ENCODE measurements at places on chromosomes 11 and 22.

DNA sequence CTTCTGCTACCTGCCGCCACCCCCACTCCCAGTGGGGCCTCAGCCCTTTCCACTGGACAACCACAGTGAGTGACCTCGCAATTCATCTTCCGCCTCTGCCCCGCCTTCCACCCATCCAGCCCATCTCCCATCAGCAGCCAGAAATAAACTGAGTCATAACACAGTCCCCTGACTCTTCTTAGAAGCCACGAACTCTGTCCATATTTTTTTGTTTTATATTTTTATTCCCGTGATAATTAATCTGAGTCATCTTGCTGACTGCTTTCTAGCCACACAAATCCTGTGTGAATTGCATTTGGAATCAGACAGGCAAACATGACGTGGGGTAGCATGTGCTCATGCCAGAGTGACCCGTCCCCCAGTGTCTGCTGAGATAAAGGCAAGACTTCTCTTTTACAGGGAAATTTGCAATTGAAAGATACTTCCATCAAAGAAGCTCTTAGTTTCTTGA lies 7.0 kb downstream of the FADD start:
- DNase-seq = no peak

GRCh38 chr11:102109896-102110760 lies at the start of gene YAP1:
YAP1 (plus strand) TSS chr11:102110447; CDS start chr11:102110849, 402 bp downstream.
- no peak for DNase-seq

DNA sequence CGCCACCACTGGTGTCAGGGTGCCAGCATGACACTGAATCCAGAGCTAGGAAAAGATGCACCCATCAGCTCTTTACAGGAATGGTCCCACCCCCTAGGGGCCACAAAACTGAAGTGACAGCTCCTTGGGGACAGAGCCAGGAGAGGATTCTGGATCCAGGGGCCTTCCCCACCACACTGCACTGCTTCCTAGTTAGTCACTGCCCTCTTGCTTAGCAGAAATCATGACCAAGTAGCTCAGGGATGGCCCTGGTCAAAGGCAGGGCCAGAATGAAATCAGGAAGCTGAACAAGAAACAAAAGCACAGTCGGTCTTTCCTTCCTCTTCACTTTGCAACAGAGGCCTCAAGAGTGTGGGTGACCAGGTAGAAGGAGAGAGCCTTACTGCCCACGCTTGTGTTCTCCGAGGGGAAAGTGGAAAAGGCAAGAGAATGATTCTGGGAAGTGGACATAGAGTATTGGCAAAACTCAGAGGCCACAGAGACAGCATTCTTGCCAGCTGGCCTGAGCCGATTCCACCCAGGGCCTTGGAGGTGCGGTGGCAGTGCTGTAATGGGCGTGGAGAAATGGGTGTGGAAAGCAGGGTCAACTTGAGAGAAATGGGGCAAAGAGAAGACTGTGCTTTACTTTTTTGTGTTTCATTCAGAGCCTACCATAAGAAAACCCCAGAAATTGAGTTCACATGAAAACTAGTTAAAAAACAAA lies 39.8 kb downstream of the KCNJ1 start:
- no peak for DNase-seq

GRCh38 chr11:62611705-62612365 lies 740 bp downstream of the EML3 start:
- DNase-seq = no peak

- DNase-seq = no peak
These were observed 2.0 kb upstream of the ZNF195 start for GRCh38 chr11:3380706-3381545.

- no peak for DNase-seq
These were observed 68.8 kb upstream of the SCUBE2 start for GRCh38 chr11:9160166-9160565.

GRCh38 chr11:75229466-75229865 lies 11.1 kb upstream of the TPBGL start:
- no peak for DNase-seq

DNA sequence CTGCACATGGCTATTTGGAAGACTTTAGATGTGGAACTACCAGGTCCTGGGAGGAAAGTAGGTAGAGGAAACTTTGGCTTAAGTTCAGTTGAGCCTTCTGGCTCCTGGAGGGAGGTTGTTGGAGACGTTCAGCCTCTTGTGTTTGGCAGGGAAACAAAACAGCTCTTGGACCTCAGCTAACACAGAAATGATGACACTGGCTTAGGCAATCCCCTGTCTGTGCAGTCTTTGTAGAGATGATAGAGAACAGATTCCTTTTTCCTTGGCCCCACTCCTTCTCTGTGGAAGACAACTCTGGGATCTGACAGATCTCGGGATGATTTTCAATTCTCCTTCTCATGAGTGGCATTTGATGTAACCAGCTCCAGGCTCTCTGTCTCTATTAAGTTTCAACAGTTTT lies 428.5 kb downstream of the TMEM135 start:
- DNase-seq = no peak

DNA sequence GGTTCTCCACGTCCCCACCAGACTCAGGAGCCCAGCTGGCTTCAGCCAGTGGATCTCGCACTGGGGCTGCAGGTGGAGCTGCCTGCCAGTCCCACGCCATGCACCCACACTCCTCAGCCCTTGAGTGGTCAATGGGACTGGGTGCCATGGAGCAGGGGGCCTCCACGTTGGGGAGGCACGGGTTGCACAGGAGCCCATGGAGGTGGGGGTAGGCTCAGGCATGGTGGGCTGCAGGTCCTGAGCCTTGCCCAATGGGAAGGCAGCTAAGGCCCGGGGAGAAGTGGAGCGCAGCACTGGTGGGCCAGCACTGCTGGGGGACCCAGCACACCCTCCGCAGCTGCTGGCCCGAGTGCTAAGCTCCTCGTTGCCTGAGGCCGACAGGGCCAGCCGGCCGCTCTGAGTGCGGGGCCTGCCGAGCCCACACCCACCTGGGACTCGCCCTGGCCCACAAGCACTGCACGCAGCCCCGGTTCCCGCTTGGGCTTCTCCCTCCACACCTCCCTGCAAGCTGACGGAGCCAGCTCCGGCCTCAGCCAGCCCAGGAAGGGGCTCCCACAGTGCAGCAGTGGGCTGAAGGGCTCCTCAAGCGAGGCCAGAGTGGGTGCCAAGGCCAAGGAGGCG lies 258.5 kb upstream of the PDGFD start:
- DNase-seq = no peak

DNA sequence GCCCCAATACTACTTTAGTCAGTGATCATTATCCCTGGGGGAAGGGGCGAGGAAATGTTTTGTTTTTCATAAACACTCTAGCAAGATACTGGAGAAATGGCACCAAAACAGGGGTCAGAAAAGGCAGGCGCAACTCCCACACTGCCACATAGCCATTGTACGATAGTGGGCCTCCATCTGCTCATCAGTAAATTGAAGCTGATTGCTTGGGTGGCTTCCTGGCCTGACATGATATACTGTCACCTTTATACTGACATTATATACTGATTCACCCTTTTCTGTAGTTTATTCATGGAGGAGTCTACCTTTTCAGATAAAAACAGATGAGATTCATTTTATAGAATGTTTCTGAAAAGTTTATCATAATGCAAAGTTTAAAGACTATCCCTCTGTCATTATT lies 51.6 kb upstream of the CCDC34 start:
- no peak for DNase-seq

DNA sequence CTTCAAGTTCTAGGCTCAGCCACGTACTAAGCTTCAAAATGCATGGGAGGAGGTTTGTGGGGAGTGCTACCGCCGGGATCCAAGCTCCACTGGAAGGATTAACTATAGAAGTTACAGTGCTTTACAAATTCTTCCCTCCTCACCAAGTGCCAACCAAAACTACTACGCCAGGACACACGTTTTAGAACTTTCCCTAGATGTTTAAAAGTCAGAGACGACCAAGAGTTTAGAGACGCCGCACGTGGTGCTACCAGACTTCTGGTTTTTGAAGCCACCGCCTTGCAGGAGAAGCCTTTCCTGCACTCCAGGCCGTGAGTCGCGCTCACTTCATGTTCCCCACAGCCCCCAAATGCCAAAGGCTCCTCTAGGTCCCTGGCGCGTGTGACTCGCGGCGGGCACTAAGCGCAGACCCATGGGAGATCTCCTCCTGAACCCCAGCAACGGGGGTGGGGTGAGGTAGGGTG lies 734 bp downstream of the SNU13 start:
- no peak for DNase-seq

All from GM12864 (cell line).